H4 (cell line): ENCODE measurements at places on chromosomes 1 and 21. TPM values are rescaled to one million over a fixed set of nuclear protein-coding genes. Genes with fewer than 3 reads are reported as not detected.

GRCh38 chr1:248918131-248918530, 12.1 kb downstream of the PGBD2 start:
- DNase-seq, result peak; percentile 64

ERICH3 gene
- 0.29 TPM in 1 of 2 replicates, not detected in the other for total RNA-seq

- no peak for DNase-seq
These were observed 5.7 kb upstream of the ZNF697 start for GRCh38 chr1:119653839-119654170.

DNA sequence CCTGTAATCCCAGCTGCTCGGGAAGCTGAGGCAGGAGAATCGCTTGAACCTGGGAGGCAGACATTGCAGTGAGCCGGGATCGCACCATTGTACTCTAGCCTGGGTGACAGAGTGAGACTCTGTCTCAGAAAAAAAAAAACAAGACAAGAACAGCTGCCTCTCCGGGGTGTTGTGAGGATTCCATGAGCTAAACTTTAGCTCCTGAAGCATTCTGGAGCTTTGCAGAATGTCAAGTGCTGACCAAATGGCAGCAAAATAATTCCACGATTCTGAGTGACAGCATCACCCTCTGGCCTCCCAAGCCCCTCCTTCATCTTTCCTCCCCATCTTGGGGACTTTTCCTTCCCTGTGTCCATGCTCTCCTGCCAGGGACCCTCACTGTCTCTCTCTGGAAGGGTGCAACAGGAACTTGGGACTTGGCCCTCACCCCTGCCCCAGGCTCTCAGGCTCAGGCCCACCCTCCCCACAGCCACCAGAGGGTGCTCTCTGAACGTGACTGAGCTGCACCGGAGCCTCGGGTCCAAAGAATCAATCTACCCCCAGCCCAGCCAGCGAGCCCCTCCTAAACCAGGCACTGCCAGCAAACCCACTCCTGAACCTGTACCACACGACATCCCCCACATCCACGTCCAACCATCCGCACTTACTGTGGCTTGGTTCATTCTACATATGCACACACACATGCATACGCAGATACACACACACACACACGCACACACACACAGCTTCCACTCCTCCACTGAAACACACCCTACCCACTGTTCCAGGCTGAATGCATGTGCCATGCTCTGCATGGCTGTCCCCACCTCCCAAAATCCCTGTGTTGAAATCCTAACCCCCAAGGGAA, 45.7 kb downstream of the ACOT7 start:
- DNase-seq, result no peak

SPRR1A gene
- not detected in 2 replicates for total RNA-seq

- no peak for DNase-seq
These were observed 178.3 kb upstream of the RAB4A start for GRCh38 chr1:229092377-229093237.

DNA sequence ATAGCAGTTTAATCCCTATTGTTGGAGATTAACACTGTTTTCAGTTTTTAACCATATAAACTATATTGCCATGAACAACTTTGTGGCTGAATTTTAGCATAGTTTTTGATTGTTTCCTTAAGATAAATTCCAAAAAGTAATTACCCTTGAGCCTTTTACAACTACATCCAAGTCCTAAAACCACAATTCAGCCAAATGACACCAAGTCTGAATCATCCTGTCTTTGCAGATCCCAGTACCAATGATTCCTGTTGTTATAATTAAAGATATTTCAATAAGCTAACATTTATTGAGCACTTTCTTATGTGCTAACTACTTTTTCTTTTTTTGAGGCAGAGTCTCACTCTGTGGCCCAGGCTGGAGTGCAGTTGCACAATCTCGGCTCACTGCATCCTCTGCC, 35.6 kb downstream of the IL23R start:
- no peak for DNase-seq

DNA sequence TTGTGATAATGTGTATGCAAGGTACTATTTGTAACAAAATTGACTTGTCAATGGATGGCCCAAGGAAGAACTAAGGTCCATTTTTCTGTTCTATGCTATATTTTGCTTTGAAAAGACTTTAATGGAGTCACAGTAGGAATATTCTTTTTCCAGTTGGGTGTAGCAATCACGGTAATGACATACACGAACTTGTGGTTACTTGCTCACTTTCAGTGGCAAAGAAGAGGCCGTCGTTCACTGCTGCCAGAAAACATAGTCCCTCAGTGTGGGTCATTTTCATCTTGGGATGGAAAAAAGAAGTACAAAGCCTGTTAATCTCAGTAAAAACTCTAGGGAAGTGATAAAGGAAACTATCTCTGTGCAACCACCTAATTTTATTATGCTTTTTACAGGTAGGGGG, 47.8 kb upstream of the LAMC2 start:
- DNase-seq, result no peak

C4BPB gene
- not detected in 2 replicates for total RNA-seq

DNA sequence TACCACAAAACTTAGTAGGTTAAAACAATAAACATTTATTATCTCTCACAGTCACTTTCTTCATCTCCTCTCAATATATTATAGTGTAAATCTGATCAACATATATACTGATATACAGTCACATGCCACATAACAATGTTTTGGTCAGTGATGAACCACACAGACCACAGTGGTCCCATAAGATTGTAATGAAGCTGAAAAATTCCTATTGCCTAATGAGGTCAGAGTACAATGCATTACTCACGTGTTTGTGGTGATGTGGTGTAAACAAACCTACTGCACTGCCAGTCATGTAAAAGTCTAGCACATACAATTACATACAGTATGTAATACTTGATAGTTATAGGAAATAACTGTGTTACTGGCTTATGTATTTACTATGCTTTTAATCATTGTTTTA, 30.1 kb downstream of the OLFML3 start:
- peak; percentile 50 for DNase-seq

LIX1L gene
- total RNA-seq, result 15.1 and 18.7 TPM in 2 replicates

RAB7B gene
- total RNA-seq, result 1.9 and 3.8 TPM in 2 replicates

GRCh38 chr1:226447932-226448665, 40.2 kb upstream of the PARP1 start:
- DNase-seq, result no peak

BNIPL gene
- 0.10 TPM in 1 of 2 replicates, not detected in the other for total RNA-seq

GRCh38 chr1:80656641-80657040, 1144.1 kb upstream of the ADGRL2 start:
- no peak for DNase-seq

IL20 gene
- total RNA-seq, result not detected in 2 replicates

NBPF4 gene
- not detected in 2 replicates for total RNA-seq

DNA sequence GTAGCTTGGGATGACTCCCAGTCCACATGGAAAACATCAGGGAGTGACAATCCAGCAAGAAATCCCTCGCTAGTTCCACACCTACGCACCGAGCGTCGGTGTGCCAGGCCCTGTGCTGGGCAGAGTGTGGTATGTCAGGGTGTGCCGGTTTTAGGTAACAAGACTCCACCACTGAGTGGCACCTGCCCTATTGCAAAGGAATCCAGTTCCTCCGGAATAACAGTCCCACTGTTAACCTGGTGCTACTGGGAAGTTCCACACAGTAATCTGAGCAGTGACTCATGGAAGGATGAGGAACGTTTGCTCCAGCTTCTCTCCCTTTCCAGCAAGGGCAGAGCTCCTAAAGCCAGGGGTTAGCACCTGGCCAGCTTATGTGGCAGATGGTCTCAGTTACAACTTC, 14.3 kb downstream of the RNF207 start:
- DNase-seq, result no peak
